ENCODE measurements at places on chromosomes 3 and 15.
A peak's percentile ranks its signal among the peaks of the same experiment; 100 is the strongest.

DNA sequence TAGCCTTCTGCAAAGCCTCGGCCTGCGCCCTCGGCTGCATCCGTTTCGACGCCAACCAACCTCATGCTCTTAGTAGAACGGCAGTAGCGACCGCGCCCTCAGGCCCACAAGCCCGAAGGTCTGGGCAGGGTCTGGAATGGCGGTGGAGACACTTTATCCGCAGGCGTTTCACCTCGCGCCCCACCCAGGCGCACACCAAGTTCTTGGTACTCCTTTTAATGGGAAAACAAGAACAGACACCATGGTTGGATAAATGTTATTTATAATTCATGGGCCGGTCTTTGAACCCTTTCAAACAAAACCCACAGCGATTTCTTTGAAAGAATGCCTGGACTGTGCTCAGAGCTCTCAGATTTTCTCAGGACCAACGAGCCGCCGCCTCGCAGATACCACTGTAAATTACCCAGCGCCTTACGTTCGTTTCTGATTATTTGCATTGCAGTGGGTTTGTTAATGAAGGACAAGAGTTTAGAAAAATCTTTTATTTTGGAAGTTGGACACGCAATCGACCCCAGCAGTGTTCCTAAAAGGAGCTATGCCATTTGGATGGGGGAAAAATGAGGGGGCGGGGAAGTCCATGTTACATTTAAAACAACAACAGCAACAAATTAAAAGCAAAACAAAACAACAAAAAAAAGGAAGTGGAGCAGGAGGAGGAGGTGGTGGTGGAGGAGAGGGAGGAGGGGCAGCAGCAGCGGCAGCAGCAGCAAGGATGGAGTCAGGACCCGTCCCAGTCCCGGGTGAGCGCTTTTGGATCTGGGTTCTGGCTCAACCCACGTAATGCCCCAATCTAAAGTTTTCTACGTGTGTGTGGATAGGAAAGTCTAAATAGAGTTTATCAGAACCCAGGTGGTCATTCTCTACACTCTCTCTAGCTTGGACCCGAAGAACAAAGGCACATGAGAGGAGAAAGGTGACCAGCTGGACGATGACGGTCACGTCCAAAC lies 993 bp upstream of the ISL2 start:
- no peak for DNase-seq

DNA sequence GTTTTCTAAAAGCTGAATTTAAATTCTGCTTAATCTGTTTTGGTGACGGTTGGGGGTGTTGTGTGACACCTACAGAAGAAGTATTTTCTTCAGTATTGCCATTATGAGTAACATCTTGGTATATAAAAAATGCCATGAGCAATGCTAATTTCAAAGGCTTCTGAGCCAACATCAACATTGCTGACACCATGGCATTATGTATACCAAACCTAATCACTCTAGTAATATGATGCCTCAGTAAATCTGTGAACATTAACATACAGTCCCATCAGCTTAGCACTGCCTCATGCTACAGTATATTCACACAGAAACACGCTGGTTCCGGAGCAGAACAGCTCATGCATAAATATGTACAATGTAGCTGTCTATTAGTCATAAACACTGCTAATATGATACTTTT lies 75.8 kb downstream of the ZPLD1 start:
- DNase-seq: no peak

DNA sequence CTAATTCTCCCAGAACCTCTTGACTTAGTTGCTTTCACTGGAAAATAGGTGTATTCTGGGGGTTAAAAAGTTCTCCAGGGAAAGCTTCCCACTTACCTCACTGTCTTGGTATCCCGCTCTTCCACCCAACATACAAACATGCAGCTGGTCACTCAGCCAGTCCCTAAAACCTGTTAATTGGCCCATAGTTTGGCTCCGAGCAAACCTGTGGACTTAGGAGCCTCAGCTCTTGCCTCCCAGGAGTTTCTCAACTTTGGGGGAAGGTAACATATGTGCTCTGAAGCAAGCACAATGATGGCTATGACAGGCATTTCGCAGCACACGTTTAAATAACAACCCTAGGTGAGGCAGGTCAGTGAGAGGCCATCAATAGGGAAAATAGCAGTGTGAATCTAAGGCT lies 25.8 kb upstream of the LRRFIP2 start:
- DNase-seq: no peak

- DNase-seq: peak; percentile 49
Observed at GRCh38 chr15:76185716-76186115, 125.6 kb downstream of the ETFA start.

GRCh38 chr15:99702895-99703602 lies 30.2 kb downstream of the LYSMD4 start:
- no peak for DNase-seq

DNA sequence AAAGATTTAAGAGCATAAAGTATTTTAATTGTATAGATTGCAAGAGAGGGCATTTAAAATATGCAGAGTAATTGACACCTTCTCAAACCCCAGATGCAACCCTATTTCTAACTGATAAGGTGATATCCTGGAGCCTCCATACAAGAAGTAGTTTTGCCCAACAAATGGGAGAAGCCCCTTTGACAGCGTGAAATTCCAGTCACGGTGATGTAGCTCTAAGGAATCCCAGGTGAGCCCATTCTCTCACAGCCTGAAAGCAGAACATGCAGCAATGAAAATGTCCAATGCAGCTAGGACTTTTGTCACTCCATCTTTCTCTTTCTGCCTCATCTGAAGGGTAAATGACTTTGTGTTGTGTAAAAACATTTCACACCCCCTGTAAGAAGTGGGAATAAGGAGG lies 96.4 kb downstream of the TMEM212 start:
- DNase-seq: no peak

DNA sequence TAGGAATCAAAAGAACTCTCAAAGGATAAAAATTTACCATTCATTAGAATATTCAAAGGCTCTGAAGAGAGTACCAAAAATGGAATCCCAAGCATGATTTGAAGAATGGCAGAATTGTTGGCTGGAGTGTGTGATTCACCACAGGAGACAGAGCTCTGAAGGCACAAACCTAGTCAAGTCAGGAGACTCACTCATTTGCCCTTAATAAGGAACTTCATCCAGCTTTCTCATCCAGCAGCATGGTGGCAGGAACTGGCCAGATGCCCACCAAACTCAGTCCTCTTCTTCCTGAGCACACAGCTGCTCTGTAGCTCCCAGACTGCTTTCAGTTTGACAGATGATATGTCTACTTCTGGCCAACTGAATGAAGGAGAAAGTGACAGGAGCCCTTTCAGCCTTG lies 16.5 kb upstream of the HEG1 start:
- DNase-seq: no peak

- DNase-seq: no peak
Observed at GRCh38 chr15:41971895-41972252, 483 bp downstream of the EHD4 start.

DNA sequence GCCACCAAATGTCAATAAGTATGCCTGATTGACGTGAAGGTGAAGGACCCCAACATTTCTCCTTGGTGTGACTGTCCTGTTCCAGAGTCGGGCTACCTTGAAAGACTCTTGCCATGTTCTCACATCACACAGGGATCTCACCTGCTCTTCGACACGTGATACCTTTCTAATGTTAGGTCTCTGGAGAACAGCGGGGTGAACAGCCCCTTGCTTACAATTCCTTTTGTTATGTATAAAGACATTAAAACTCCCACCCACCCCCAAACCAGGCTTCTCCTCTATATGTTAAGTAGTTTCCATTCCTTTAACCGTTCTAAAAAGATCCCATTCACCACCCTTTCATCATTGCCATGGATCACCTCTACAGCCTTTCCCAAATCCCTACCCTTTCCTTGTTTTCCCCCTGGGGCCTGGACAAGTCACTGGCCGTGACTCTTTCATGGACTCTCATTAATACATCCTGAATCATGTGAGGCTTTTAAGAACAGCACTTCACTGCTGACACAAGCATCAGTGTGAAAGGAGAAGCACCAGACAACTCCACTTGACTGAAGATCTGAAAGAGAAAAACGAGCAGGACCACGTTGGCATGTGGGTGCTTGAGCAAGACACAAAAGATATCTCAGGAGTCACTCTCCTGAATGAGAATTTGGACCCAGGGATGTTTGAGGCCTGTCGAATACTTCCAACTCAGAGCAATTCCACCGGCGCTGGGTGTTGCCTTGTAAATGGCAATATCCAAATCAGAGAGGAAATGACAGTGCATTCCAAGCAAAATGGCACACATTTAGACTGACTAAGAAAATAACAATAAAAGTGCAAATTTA lies 115.0 kb downstream of the FOXP1 start:
- no peak for DNase-seq

- DNase-seq: no peak
Observed at GRCh38 chr15:67906382-67906781, 66.5 kb upstream of the RNU6-1 start.

DNA sequence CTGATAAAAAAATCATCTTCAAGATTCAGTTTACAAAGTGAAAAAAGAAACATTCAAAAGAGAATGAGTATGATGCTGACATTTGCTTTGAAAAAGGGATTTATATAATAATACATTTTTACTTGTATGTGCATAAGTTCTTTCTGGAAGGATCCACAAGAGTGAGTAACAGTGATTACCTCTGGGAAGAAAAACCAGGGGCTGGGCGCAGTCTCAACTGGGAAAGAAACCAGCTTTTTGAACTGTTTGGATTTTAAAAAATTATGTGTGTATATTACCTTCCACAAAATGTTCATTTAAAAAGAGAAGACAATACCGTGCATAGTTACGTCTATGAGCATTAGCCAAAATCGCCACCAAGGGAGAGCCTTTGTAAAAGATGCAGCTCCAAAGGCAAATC lies 1.3 kb downstream of the CLEC3B start:
- DNase-seq: no peak

- peak; percentile 44 for DNase-seq
Observed at GRCh38 chr3:185825639-185826481, 1.0 kb upstream of the IGF2BP2 start.

DNA sequence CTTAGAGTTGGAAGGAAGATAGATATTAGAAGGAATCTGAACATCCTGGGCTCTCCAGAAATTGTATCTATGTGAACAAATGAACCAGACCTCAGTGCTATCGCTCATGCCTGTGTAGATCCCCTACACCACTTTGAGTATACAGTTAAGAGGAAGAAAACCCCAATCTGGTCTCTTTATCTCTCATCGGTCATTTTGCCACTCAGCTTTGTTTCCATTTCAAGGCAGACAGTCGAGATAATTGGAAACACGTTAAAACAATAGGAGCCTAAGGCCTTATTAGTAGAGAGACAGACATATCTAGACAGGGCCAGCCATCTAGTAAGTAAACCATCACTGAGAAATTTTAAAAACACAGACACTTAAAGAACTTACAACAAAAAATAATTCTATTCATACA lies 101.6 kb downstream of the MYLK start:
- DNase-seq: no peak

DNA sequence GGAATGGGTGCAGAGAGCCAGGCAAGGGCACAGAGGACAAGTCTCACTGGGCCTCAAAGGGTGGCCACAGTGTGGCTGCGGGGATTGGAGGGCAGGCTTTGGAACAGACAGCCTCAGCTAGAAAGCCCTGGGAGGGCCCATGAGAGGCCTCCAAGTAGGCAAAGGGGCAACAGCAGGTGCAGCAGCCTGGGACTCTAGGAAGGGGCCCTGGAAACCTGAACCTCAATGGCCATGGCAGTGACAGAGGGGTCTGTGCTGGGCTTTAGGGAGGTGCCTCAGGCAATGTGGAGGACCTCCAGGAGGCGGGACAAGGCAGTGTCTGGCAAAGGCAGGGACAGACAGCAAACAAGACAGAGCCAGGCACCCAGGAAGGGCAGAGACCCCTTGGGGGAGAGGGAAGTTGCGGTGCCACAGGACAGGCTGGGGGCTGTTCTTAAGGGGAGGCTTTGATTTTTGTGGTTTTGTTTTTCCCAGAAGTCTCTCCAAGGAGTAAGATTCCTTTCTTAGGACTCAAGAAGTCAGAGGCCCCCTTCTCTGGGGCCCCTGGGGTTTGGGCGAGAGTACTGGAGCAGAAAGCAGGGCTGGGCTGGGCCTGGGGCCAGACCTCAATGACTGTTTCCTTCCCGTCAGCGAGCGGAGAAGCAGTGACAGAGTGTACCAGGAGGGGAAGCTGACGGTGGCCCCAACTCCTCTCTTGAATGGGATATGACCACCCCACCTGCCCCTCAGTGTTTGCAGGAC lies 9.7 kb downstream of the STOML1 start:
- DNase-seq: peak; percentile 92

DNA sequence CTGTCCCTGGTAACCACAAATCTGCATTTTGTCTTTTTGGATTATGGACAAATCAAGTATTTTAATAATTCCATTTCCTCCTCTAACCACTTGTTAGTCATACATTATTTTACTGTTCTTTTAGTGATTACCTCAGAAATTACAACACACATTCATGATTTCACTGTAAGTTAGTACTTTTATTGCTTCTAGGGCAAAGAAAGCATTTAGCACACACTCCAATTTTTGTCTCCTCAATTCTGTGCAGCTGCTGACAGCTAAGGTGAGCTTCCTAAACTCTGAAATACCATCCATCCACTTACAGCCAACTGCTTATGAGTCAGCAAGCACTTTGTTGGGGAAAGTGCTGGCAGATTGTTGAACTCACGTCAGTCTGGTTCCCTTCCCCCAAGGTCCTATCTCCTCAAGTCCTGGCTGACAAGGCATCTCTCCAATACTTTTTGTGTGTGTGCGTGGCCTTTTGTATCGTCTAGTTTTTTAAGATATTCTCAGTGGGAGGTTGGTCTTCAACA lies 49.4 kb upstream of the TNFAIP8L3 start:
- no peak for DNase-seq

DNA sequence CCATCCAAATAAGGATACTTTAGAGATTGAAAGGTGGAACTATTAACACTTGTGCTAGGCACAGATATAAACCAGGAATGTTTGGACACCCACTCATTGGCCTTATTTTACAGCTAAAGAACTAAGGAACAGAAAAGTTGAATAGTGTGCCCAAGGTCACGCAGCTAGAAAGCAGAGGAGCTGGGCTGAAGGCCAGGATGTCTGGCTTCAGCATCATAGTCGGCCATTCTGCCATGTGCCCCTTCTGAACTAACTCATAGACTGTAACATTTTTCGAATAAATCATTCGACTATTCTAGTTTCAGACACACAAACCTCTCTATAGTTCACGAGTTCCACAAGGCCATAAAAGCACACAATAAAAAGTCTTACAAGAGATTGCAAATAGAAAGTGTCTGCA lies 71.1 kb downstream of the SUMF1 start:
- no peak for DNase-seq

DNA sequence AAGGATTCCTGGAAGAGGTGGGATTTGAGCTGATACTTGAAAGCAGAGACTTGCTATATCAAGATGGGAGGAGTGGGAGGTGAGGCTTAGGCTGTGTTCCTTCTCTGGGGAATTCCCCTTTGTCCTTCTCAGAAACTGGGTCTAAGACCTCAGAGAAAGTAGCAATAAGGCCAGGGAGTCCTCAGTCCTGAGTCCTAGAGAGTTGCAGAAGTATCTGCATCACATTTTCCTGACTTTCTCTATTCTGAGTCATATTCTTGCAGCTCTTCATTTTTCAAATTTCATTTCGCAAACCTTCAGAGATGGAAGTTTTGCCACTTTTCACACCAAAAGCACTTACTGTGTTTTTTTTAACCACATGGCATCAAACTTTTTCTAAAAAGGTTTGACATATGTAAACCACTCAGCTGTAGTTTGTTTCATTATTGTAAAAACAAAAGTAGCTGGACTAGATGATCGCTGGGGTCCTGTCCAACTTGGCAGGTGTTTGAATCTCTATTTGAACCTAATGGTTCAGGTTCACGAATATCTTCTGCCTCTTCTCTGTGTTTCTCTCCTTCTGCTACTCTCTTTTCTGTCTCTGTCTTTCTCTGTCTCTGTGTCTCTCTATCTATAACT lies 21.3 kb downstream of the COLQ start:
- DNase-seq: no peak

GRCh38 chr3:55455915-55456314 lies 31.2 kb downstream of the WNT5A start:
- DNase-seq: no peak

- no peak for DNase-seq
Observed at GRCh38 chr3:151845306-151845905, 28.0 kb upstream of the SUCNR1 start.
